GM23338 (cell line): ENCODE measurements at places on chromosomes 13 and 19.

GRCh38 chr19:18397242-18398202 is at the start of gene LRRC25:
LRRC25 (minus strand) TSS chr19:18397622; CDS start chr19:18396963, 659 bp downstream.
- DNase-seq: peak; percentile 96

DNA sequence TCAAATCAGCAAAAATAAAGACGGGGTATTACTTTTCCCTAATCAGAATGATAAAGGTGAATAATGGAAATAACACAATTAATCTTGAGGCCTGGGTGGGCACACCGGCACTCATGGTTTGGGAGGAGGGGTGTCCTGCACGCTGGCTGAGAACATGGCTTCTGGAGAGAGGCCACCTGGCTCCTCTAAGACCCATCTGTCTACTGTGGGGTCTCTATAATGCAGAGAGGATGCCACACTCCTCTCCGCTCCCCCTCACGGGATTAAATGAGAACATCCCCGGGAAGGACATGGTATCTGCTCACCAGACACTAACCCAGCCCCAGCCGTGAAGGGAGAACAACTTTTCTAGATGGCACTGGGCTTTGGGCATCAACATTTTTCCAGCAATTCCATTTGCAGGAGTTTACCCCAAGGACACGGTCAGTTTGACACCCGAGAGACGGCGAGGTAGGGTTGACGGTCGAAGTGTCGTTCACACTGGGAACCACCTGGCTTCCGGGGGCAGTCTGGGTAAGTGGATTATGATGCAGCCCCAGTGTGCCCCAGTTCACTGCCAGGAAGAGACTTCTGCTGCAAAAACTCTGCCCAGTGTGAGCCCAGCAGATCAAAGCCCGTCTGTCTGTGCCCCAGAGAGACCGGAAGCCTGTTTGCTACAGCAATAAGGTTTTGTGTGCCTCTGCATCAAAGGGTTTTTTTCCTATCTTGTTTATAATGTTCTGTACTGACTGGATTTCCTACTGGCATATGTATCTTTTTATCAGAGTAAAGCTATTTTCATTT is 56.6 kb downstream of the CEBPG start:
- no peak for DNase-seq

- DNase-seq: no peak
Observed at GRCh38 chr19:7772752-7773291, 9.8 kb downstream of the CLEC4M start.

- peak; percentile 35 for DNase-seq
Observed at GRCh38 chr19:45901432-45901911, 941 bp downstream of the MYPOP start.

GRCh38 chr13:53068585-53069520 is 40.2 kb downstream of the OLFM4 start:
- DNase-seq: peak; percentile 28

- no peak for DNase-seq
Observed at GRCh38 chr19:10670182-10670581, 16.0 kb downstream of the ILF3 start.

- DNase-seq: no peak
Observed at GRCh38 chr19:15759962-15760565, 22.3 kb downstream of the OR10H3 start.

GRCh38 chr13:66578305-66578704 is 651.8 kb downstream of the PCDH9 start:
- no peak for DNase-seq

DNA sequence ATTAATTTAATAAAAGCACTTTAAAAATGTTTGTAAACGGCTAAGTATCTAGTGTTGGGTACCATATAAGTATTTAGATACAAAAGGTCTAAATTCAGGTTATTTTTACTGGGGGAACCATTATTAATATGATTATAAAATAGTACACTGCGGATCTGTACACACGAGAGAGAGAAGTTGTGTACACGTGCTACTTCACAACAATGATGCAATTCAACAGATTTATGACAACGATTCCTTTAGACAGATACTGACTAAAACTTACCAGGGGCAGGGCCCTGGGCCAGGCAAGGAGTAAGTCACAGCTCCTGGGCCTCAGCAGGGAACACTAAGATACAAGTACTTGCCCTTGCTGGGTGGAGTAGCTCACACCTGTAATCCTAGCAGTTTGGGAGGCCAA is 29.1 kb upstream of the TPTE2 start:
- no peak for DNase-seq

DNA sequence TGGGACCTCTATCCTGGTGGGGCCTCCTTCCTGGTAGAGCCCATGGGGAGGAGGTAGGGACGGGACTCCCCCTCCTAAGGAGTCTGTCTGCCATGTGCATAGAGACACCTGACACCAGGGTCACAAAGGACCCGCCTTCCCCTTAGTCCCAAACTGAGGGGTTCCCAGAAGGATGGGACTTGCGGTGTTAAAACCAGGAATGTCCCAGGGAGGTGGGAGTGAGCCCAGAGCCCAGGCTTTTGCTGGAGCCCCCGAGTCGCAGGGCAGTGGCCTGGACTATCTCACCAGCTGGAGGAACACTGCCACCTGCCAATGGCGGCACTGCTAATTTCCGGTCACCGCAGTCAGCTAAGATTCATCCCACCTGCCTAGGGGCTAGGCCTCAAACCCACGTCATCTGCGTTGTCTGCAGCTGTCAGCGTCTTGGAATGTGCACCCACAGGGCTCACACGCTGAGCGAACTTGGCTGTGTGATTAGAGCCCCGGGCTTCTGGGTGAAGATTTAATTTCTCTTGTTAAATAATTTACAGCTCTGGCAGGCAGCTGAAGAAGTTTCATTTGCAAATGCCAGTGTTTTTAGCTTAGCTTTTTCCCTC is 31.9 kb upstream of the ATP11A start:
- DNase-seq: no peak

- DNase-seq: no peak
Observed at GRCh38 chr13:83325125-83325853, 557.0 kb downstream of the SLITRK1 start.

GRCh38 chr13:32036126-32036695 is 4.6 kb downstream of the FRY start:
- DNase-seq: no peak

DNA sequence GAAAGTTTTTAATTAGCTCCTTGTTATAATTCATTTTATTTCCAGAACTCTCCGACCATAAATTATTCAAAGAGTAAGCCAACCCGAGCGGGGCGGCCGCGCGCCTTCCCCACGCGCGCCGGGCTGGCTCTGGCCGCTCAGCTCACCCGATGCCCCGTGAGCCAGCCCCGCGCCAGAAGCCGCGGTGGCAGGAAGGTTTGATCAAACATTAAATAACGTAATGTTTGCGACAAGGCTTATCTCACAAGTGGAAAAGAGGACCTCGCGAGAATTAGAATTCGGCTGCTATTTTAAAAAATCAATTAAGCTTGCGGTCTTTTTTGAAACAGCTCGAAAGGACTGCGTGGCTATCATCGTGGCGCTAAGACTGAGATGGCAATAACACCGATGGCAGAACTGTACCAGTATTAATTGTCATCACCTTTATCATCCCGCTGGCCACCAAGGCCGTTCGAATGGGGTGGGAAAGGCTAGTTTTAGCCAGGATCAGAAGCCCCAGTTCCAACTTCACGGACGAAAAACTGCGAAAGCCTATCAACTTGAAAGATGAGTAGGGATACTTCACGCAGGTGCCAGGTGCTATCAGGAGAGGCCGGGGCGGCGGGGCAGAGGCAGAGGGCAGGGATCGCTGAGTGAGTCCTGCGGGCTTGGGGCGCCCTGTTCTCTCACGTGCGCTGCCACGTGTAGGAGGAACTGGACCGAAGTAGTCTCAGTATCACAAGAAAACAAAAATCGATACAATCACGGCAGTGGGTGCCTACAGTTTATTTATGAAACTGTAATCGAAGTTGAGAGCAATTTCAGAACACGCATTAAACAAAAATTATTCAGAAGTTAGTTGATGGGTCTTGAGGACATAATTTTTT is 6.4 kb downstream of the POU4F1 start:
- DNase-seq: peak; percentile 71

- no peak for DNase-seq
Observed at GRCh38 chr19:47779524-47780214, 1.2 kb downstream of the SELENOW start.

- no peak for DNase-seq
Observed at GRCh38 chr19:5678071-5678718, 2.1 kb downstream of the MICOS13 start.

GRCh38 chr13:56066321-56066720 is 1074.4 kb upstream of the PRR20A start:
- no peak for DNase-seq

DNA sequence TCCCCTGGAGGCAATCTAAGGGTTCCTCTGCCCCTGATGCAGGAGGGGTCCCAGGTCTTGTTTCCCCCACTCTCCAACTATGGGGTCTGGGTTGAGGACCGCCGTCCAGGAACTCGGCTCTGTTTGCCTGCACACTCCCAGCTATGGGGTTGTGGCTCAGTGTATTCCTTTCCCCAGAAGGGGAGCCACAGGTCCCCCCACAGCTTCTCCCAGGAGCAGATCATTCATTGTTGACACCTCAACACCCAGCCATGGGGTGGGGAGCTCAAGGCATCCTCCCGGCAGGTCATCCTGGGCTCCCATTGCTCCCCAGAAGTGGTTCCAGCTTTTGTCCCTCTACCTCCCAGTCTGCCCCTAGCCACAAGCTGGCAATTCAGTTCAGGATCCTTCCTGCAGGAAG is 975 bp downstream of the ZNF358 start:
- no peak for DNase-seq

DNA sequence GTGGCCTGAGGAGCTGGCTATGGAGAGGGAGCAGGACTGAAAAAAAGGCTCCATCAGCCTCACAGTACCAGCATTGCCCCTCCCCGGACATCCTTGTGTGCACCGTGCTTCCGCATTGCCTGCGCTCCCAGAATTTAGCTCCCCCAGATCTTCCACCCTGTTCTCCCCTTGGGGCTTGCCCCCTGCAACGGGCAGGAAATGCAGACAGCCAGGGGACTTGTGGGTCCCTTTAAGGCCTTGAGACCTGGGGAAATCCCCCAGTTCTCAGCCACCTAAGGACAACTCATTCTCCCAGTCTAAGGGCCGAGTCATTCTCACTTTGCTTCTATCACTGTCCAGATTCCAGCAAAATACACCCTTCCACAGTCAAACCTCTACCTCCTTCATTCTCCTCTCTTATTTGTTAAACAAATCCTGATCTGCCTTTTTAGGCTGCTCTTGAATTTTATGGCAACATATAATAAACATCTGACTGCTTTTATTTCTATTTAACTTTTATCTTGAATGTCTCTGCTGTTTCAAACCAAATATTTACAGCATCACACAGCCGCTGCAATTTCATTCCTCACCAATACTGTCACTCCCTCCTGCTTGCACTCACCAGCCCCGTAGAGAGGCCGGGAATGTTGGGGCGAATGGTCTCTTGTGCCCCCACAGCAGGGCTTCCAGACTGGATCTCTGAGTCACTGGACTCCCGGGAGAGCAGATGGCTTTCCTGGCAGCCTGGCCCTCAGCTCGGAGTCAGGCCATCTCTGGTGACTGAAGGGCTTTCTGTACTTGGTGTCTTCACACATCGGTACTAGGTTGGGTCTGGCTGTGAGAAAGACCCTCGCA is 221.9 kb downstream of the TSHZ3 start:
- DNase-seq: no peak

- DNase-seq: no peak
Observed at GRCh38 chr13:88840085-88840484, 1168.9 kb downstream of the SLITRK5 start.

GRCh38 chr19:1362387-1363257 is 21.1 kb upstream of the NDUFS7 start:
- DNase-seq: no peak
